Right lung (tissue), 10 donors: ENCODE measurements at places on chromosomes 4 and X.
A peak's percentile ranks its signal among the peaks of the same experiment; 100 is the strongest.

GRCh38 chr4:6472387-6473263 is at the start of gene PPP2R2C:
Gene PPP2R2C (minus strand): TSS chr4:6472614. CDS start chr4:6472229, 385 bp downstream.
- no peak for DNase-seq

- no peak for DNase-seq
Observed at GRCh38 chrX:11750046-11750445, 8.0 kb upstream of the MSL3 start.

- no peak for DNase-seq
Observed at GRCh38 chr4:105059337-105059736, 87.3 kb upstream of the TET2 start.

DNA sequence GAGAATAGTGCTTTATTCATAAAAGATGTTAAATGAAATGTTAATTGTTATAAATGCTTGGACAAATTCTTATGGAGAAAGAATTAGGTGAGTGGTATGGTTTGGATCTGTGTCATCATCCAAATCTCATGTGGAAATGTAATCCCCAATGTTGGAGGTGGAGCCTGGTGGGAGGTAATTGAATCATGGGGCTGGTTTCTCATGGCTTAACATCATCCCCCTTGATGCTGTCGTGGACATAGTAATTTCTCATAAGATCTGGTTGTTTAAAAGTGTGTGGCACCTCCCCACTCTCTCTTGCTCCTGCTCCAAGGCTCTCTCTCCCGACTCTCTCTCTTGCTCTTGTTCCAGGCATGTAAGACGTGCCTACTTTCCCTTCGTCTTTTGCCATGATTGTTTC is 22.5 kb downstream of the GYPE start:
- no peak for DNase-seq

DNA sequence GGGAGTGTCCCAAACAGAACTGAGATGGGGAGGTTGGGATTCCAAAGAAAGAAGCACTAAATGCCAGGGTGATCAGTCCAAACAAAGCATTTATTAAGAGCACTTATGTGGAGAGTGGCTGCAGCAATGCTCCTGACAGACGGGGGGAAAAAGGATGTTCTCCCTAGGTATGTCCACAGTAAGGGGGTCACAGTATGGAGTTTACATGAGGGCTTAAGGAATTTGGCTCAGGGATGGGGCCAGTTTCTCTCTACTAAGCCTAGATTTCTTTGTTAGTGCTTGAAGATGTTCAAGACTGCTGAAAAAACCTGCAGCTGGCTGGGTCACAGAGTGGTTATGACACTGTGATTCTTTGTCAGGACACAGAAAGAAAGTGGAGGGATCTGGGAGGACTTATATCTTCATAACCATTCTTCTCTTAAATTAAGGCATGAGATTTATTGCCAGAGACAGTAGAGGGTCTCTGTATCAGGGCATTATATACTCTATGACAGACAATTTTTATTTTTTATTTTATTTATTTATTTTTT is 1468.0 kb downstream of the C4orf33 start:
- no peak for DNase-seq

DNA sequence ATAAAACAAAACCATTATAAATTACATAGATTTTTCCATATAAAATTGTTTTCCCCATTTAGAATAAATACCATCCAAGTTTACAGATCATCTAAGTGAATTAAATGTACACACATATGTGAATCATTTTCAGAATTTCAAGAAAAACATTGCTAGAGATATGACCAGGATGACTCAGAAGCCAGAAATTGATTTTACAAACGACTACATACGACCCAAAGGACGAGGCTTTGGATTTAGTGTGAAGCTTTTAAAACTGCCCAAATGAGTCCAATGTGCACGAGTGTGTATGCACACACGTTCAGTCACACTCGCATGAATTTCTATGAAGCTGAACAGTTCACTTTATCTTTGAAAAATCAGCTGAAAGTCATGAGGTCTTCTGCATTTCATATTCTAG is 37.9 kb downstream of the MFAP3L start:
- DNase-seq: no peak

GRCh38 chr4:5391492-5391891 is 316.9 kb downstream of the EVC2 start:
- DNase-seq: no peak

GRCh38 chrX:68498044-68498507 is 775 bp upstream of the YIPF6 start:
- no peak for DNase-seq

DNA sequence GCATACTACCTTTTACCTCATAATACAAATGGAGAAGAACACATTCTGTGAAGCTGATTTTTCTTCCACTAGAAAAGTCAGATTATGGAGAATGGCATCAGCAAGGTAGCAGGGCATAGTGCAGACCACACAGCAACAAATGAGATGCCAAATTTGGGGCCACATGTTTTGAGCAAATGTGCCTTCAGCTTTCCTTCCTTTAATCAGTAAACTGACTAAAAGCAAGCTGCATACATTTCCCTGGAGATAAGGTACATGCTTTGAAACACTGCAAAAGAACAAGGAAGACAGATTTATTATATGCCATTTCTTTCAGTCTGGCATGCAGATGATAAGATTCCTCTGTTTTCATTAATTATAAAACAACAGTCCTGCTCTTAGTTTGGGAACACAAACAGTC is 67.1 kb upstream of the GUCY1A1 start:
- DNase-seq: no peak

- no peak for DNase-seq
Observed at GRCh38 chr4:83238393-83239248, 46.0 kb downstream of the COQ2 start.

DNA sequence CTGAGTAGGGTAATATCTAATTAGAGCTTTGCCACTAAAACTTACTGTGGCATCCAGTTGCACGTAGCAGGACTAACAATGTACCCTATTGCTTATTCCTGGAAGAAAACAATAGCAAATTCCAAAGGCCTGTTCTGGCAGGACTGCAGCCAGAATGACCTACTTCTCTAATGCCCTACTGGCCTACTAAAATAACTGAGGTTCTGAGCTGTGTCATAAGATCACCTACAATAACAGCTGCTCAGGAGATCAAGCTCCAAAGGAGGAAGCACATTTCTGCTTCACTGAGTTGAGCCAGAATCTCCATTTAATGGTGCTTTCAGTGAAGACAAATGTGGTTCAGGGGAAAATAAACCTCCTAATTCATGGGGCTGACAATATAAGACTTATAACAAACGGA is 42.2 kb upstream of the CXCL8 start:
- no peak for DNase-seq

GRCh38 chrX:71664889-71665491 is 2.4 kb upstream of the LOC101059915 start:
- DNase-seq: no peak

DNA sequence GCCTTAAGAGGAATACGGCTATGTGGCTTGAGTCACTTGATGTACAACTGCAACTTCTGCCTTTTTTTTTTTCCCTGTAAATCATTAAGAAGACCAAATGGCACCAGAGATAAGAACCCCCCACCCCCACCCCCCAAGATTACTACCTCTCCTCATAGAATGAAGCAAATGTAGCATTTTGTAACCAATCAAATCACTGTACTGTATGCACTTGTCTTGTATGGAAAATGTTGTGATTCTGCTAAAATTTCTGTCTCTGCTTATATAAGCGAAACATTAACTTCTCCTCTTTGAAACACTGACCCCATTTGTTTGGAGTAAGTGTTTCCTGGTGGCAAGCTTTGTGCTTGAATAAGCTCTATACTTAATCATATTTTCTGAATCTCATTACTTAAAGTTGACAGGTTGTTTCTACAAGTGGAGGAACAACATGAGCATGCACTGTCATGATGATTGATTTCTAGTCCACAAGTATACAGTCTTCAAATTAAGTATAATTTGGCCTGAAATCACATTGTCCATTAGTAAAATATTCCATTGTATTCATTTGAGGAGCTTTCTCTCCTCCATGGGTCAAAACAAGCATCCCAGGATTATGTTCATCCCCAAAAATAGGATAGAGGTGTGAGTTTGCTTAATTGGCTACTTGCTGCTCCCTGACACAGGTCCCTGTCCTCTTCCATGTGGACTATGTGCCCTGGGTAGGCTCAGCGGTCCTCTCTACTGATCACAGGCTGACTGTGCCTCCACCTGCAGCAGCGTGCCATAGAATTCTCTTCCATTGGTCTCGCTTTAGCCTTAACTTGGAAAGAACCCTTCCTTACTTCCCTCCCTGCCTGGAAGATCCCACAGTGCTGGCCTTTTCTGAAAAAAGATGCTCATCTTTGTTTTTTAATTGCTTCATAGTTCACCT is 104.0 kb upstream of the BMP2K start:
- no peak for DNase-seq

GRCh38 chr4:56786955-56787354 is 34.5 kb downstream of the SPINK2 start:
- DNase-seq: peak; percentile 73

- no peak for DNase-seq
Observed at GRCh38 chr4:125191232-125191631, 123.5 kb upstream of the FAT4 start.

DNA sequence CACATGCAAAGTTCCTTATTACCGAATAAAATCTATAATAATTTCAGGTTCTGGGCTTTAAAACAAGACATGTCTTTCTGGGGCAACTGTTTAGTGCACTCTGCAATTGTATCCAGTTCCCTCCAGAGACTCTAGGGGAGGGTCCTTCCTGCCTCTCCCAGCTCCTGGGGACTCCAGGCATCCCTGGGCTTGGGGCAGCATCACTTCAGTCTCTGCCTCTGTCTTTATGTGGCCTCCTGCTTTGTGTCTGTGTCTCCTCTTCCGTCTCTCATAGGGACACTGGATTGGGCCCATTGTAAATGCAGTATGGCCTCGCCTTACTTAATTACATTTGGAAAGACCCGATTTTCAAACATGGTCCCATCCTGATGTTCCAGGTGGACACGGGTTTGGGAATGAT is 10.9 kb upstream of the ASMTL start:
- no peak for DNase-seq

GRCh38 chr4:170591076-170591475 is 501.3 kb upstream of the AADAT start:
- DNase-seq: no peak

DNA sequence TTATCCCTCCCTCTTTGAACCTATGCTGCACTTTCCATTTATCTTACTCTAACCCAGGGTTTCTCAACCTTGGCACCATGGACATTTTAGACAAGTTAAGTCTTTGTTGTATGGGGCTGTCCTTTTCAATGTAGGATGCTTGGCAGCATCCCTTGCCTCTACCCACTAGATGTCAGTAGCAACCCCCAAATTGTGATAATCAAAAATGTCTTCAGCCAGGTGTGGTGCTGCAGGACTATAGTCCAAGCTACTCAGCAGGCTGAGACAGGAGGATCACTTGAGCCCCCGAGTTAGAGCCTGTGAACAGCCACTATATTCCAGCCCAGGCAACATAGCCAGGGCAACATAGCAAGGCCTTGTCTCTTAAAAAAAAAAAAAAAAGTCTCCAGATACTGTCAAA is 7.0 kb downstream of the LRCH2 start:
- DNase-seq: peak; percentile 13

DNA sequence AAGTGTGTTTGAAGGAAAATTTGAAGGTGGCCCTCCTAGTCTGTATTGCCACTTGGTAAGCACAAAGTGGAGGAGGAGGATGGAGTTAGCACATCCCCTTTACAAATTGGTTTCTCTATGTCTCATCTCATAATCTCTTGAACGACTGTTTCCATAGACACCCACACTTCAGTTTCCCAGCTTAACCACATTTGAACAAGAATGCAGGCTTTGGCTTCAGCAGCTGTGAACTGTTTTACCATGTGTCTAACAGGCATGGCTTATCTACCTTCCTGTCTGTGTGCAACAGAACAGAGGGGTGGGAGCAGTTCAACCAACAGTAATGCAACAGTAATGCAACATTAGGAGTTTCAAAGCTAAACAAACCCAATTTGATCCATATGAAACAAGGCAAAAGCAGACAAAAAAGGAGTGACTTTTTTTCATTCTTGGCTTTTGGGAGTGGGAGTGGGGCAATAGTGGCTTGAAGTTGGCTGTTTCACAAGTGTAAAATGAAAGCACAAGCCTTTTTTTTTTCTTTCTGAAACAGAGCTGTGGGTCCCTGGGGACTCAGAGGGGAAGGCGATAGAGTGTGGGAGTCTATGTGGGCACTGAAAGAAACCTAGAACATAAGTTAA is 108.0 kb downstream of the ITM2A start:
- DNase-seq: no peak

DNA sequence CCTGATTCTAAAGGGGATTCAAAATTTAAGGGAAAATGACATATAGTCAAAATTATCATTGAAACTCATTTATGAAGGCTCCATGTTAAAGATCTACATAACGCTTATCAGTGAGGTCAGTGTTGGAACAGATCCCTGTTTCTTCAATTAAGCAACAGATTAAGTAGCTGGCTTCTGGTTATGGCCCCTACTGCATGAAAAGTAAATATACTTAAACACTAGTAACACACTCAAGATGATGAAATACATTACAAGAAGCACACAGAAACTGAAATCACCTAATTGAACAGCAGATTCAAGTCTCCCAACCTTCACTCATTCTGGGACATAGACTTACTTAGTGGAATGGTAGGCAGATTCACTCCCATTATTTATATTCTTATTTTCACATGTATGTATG is 51.6 kb upstream of the SLC16A2 start:
- DNase-seq: no peak

GRCh38 chr4:183441276-183441675 is 3.2 kb upstream of the CDKN2AIP start:
- no peak for DNase-seq

DNA sequence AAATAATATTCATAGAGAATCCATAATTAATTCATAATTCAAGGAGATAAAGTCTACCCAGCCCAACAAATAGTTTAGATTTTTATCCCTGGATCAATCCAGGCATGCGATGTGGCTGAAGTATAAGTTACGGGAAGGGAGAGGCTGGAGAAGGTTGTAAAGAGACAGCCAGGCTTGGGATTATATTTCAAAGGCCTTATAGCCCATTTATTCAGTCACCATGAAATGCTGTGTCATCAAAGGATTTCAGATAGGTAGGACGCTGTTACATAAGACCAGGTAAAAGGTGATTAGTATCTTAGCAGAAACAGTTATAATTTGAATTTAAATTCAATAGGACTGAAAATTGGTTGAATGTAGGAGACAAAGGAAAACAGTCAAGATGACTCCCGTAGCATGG is 73.0 kb upstream of the NFKB1 start:
- DNase-seq: no peak

- peak; percentile 20 for DNase-seq
Observed at GRCh38 chr4:52103319-52103718, 52.2 kb downstream of the SPATA18 start.

DNA sequence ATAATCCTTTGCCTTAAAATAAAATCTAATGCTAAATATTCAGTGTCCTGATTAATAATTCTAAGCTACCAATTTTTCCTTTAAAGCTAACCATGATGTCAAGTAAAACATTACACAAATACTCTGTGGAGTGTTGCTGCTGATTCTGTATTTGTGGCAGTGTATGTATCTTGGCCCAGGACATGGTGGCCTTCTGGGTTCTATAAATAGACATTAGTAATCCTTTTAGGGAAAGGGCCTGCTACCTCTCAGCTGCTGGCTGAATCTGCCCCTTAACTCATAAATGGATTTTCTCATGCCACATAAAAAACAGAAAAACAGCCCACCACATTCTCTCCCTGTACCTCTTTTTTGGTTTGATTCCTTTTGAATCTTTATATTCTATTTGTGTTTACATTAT is 1.2 kb upstream of the XK start:
- DNase-seq: no peak

GRCh38 chr4:102522031-102522440 is 20.9 kb downstream of the NFKB1 start:
- DNase-seq: no peak

- DNase-seq: no peak
Observed at GRCh38 chrX:20112022-20112774, 4.5 kb downstream of the MAP7D2 start.

GRCh38 chr4:97761445-97762114 is 381.7 kb downstream of the STPG2 start:
- no peak for DNase-seq
